ENCODE measurements at places on chromosomes 3 and 15. TPM values are rescaled to one million over a fixed set of nuclear protein-coding genes. Genes with fewer than 3 reads are reported as not detected.

Gene LRRC15
- 0.14 TPM for total RNA-seq

Gene FBXO40
- total RNA-seq = not detected

Gene CP
- total RNA-seq = 93.2 TPM

Gene SMCO1
- not detected for total RNA-seq

Gene CELSR3
- total RNA-seq = 4.6 TPM

Gene CCRL2
- total RNA-seq = 3.2 TPM

Gene CYP1A2
- total RNA-seq = not detected

Gene GLDN
- not detected for total RNA-seq

Gene CCR9
- not detected for total RNA-seq

Gene PDIA3
- 317 TPM for total RNA-seq

Gene SMC4
- total RNA-seq = 168 TPM

Gene B3GALNT1
- total RNA-seq = not detected

Gene SATB1
- total RNA-seq = not detected
